ENCODE measurements at places on chromosomes 3 and 15. TPM values are rescaled to one million over a fixed set of nuclear protein-coding genes. Genes with fewer than 3 reads are reported as not detected.
A peak's percentile ranks its signal among the peaks of the same experiment; 100 is the strongest.

DGKG gene
- polyA plus RNA-seq = 1.4 TPM

UBAP1L gene
- 0.33 TPM for polyA plus RNA-seq

COL6A6 gene
- 0.11 TPM for polyA plus RNA-seq

ISLR2 gene
- polyA plus RNA-seq = not detected

RNF13 gene
- 57.4 TPM for polyA plus RNA-seq

DUOXA2 gene
- not detected for polyA plus RNA-seq

HEMK1 gene
- polyA plus RNA-seq = 6.1 TPM

ZDHHC23 gene
- 1.4 TPM for polyA plus RNA-seq

FSD2 gene
- polyA plus RNA-seq = not detected

TRIM69 gene
- polyA plus RNA-seq = 18.1 TPM

- no peak for DNase-seq
These were observed 14.5 kb downstream of the TMEM158 start for GRCh38 chr3:45211466-45212094.

- no peak for DNase-seq
These were observed 193.9 kb downstream of the PLOD2 start for GRCh38 chr3:145967043-145967442.

GRCh38 chr3:17047162-17047561 is 162.4 kb downstream of the PLCL2 start:
- no peak for DNase-seq

GRCh38 chr3:56800130-56800831 is 1.5 kb downstream of the ARHGEF3 start:
- no peak for DNase-seq

DNA sequence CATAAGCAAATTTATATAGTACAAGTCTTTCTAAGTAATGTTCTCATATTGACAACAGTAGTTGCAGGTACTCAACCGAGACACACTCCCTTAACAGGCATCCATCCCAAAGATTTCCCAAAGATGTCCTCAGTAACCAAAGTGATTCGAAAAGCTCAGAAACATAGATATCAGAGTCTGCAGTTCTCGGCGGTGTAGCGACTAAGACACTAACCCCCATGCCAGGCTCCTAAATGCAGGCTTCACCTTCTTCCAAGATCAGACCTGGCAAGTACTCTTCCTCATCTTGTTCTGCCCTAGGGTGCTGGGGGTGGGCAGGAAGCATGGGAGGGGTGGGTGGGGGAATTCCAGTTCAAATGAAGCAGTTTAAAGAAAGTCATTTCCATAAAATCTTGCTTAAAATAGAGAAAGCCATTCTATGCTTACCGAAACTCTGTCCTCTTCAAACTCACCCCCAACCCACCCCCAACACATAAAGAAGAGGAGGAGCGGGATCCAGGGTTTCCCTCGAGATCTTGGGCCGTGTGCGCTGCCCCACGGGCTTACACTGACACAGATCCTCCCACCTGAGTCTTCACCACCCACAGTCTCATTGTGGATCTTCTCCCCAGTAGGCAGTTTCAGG is 59.0 kb upstream of the BCL6 start:
- no peak for DNase-seq

DNA sequence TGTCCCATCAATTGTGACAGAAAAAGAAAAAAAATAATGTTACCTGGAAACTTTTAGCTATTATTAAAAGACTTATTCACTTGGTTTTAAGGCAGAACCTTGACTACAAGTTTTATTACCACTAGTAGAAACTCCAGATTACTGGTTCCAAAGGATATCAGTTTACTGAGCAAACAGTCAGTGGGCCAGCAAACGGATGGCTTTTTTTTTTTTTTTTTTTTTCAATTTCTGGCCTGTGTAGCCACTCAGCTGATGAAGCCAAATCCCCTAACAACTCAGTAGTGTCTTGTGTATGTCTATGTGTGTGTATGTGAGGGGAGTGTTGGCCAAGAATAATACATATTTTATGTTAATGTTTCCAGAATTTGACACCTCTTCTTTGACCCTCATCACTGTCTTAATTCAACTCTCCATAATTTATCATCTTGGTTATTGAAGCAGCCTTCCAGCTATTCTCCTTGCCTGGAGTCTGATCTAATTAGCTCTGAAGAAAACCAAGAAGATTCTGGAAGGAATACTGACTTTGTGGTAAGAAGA is 724.9 kb downstream of the NSUN3 start:
- no peak for DNase-seq

GRCh38 chr3:143134471-143134870 is 14.9 kb downstream of the CHST2 start:
- no peak for DNase-seq

- no peak for DNase-seq
These were observed 1076.9 kb upstream of the CFAP20DC start for GRCh38 chr3:60126511-60127304.

DNA sequence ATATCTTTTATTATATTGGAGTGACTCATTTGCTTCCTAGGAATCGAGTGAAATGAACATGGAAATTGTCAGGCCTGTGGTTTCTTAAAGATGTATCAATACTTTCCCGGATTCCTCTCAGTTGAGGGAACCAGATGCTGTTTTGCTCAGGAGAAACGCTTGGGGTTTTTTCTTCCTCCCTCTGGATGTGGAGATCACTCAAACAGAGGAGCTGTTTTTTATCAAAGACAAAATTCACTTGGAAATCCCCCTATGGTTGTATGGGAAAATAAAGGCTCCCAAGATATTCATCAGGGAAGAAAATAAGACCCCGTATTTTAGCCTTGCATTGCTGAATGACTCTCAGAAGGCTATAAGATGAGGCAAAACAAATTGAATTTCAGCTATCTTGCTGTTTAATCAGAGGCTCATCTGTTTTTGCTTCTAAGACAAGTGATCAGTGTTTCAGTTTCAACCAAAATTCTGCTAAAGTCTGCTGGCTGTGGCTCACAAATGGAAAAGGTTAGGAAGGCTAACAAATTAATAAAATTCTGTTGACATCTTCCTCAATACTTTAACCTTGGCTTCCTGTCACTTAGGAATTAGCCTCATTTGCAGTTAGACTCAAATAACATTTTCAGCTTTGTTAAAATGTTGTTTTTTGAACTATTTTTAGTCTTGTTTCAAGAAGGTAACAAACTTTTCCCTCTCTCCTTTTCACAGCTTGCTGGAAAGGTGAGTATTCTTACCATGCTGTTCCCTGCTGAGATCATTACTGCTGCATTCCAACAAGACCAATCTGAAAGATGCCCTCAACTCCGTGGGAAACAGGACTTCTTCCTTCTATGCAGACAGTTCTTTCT is 83.6 kb downstream of the COL6A5 start:
- DNase-seq = no peak

DNA sequence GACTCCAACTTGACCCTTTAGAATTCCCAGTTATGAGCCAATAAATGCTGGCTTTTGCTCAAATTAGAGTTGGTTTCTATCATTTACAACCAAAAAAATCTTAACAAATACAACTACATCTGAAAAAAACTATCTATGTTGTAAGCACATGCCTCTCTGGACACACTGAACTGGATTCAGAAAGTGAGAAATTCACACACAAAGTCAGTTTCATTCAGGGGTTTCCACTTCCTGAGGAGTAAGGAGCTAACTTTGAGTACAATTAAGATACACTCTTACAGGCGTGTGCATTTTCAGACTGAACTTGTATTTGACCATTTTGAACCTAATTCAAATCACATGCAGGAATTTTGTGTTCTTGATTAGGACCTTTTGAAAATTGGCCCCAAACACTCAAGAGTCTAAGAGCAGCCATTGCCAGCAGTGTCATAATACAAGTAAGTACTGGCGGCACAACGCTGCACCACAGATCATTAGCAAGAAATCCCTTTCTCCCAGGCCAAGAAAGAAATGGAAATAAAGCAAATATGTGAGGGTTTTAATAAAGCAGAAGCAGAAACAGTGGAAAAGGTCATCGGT is 31.2 kb downstream of the LINS1 start:
- no peak for DNase-seq

- DNase-seq = peak; percentile 40
These were observed 45.2 kb upstream of the GOLGA8B start for GRCh38 chr15:34628577-34629152.

- DNase-seq = no peak
These were observed 28.5 kb upstream of the APOD start for GRCh38 chr3:195612075-195612800.

- no peak for DNase-seq
These were observed 46.3 kb downstream of the ZBTB20 start for GRCh38 chr3:115100806-115101205.

DNA sequence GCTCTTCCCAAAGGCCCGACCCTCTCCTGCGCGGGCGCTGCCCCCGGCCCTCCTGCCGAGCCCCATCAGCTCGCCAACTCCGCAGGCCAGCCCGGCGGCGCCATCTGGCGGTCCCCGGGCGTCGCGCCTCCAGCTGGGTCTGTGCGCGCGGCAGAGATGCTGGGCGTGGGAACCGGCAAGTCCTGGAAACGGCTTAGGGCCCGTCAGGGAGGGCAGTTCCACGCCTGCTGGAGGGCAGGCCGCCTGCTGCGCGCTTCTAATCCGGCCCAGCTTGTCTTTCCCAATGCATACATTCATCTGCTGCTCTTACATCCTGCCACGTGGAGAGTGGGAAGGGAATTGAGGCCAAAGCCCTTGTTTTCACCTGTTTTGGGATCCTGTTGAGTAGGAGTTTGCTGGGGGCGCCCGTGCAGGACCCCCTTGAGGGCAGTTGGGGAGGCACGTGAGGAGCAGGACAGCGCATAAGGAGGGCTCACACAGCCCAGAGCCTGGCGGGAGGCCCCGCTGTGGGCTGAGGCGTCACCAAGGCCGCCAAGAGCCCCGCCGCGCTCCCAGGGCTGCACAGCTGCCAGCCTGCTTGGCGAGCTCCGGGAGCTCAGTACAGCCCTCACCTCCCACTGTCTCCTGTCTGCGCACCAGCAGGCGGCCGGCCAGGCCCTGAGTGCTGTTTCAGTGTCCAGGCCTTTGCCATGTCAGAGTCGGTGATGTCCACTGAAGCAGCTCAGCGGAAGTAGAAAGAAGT is 165.6 kb downstream of the NSMCE3 start:
- DNase-seq = peak; percentile 79

DNA sequence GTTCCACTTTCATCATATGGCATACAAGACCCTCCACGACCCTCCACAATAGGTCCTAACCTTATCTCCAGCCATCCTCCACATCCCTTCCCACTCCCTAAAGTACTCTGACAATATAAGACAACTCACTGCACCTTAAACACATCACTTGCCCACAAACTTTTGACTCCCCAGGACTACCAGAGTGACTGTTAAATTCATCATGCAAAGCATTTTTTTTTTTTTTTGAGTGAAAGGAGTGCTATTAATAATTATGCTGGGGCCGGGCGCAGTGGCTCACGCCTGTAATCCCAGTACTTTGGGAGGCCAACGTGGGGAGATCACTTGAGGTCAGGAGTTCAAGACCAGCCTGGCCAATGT is 55.8 kb downstream of the OSBPL10 start:
- no peak for DNase-seq

- DNase-seq = no peak
These were observed 27.4 kb downstream of the SCG5 start for GRCh38 chr15:32668942-32669341.

DNA sequence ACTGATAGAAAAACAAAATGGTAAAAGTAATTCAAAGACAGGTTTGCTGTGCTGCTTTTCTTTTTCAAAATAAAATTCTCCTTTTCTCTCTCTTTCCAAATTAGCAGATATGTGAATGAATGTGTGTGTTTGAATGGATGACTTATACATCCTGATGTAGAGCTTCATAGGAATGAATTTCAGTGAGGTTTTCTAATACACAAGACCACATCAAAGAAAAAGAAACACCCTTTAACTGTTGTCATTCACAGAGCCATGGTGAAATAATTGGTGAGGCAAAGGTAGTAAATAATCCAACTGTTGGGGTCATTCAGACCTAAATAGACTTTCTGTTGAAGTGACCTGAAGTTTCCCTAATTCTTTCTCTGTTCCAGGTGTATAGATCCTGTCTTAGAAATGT is 139.1 kb upstream of the ZPLD1 start:
- no peak for DNase-seq

DNA sequence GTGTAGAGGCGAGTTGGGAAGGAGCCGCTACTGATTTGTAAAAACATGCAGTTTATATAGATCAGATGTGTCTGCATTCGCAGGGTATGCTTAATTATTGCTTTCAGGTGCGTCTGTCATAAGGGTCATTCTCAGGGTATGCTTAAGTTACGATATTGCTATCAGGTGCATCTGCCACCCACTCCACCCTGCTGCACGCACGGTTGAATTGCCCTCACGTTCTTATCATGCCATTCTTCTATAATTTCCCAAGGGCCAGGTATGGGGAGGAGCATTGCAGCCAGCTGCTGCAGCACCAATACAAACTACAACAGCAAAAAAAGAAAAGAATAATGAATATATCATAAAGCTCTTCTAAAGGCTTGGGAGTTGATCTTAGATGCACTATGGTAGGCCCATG is 230.0 kb downstream of the KBTBD8 start:
- DNase-seq = no peak

DNA sequence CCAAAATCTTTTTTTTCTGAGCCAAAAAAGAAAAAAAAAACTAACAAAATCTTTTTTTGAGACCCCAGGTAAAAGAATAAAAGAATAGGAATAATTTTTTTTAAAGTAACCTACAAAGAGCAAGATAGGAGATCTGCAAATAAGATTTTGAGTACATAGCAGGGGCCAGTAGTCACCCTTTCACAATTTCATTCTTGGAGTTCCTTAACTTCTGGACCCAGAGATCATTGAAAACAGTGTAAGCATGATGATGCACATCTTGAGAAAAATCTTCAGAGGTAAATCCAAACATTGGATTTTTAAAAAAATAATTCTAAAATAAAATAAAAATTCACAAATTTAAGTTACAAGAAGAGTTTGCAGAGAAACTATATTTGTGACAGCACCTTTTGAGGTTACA is 18.8 kb downstream of the TFRC start:
- DNase-seq = peak; percentile 53

DNA sequence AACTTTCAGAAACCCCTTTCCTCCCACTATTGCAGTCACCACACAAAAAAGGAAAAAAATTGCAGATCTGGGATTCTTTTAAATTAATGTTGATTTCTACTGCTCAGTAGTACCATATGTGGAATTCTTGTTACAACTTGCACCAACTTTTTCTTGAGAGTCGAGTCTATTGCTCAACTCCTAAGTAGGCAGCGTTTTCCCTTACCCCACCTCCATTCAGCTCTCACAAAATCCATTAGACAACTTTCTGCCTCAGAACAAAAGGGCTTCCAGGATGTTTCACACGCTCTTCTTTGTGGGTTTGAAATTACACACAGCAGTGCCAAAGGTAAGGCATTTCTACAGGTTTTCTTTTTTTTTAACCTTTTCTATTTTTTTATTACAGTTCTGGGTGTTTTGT is 179.5 kb downstream of the ANXA2 start:
- DNase-seq = no peak

GRCh38 chr3:28835751-28836150 is 445.1 kb upstream of the RBMS3 start:
- DNase-seq = peak; percentile 20

- DNase-seq = no peak
These were observed 567.7 kb downstream of the NAALADL2 start for GRCh38 chr3:175426805-175427204.
